Central memory CD4-positive, alpha-beta T cell (primary cell): ENCODE measurements at places on chromosomes 1 and 21.
A peak's percentile ranks its signal among the peaks of the same experiment; 100 is the strongest.

GRCh38 chr1:24362982-24363614 lies 43.9 kb downstream of the GRHL3 start:
- no peak for DNase-seq

GRCh38 chr21:45863751-45864150 lies 117.8 kb upstream of the COL6A1 start:
- no peak for DNase-seq

DNA sequence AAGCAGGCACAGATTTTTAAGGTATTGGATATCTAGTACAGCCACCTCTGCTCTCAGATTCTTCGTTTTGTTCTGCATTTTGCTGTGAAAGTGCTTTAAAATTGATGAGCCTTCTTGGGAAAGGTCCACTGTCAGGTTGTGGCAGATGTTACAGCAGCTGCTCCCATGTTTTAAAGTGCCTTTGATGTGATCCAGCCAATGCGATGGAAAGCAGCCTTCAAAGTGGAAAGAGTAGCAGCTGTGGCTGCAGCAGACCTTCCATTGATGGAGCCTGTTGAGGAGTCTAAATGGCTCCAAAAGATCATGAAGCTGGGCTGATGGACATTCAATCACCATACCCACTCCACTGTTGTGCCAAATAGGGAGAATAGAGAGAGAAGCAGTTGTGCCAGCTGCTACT lies 816.9 kb downstream of the PLA2G4A start:
- no peak for DNase-seq

GRCh38 chr1:115120296-115120695 lies 31.0 kb upstream of the TSPAN2 start:
- DNase-seq, result no peak

- DNase-seq, result no peak
Observed at GRCh38 chr21:41142051-41142795, 25.7 kb upstream of the BACE2 start.

GRCh38 chr1:30444850-30445249 lies 278.5 kb downstream of the MATN1 start:
- no peak for DNase-seq

DNA sequence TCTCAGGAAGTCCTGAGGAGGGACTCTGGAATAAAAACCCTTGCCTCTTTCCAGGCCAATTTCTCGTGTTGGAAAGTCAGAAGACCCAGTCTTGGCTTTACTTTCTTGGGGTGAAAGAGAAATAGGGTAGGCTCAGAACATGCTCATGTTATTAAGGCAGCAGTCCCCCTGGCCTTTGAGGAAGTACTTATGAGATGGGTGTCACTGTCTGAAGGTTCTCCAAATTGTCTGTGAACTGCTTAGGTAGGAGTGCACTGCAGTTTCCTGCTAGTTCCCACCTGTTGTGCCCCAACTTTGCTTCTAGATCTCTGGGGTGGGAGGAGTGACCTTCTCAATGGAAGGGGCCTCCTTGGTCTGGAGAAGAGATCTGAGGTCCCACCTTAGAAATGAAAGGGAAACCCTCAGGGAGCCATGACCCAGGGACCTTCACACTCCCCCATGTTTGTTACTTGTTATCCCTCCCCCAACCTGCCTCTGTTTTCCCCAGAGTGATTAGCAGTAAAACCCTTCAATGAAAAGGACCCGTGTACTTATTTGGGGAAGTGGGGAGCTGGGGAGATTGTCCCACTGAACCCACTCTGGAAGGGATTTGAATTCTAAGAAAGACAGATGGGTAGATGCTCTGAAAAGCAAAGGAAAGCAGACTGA lies 5.7 kb downstream of the ZNF691 start:
- DNase-seq, result no peak

- DNase-seq, result no peak
Observed at GRCh38 chr1:40919475-40920011, 57.4 kb upstream of the CITED4 start.

DNA sequence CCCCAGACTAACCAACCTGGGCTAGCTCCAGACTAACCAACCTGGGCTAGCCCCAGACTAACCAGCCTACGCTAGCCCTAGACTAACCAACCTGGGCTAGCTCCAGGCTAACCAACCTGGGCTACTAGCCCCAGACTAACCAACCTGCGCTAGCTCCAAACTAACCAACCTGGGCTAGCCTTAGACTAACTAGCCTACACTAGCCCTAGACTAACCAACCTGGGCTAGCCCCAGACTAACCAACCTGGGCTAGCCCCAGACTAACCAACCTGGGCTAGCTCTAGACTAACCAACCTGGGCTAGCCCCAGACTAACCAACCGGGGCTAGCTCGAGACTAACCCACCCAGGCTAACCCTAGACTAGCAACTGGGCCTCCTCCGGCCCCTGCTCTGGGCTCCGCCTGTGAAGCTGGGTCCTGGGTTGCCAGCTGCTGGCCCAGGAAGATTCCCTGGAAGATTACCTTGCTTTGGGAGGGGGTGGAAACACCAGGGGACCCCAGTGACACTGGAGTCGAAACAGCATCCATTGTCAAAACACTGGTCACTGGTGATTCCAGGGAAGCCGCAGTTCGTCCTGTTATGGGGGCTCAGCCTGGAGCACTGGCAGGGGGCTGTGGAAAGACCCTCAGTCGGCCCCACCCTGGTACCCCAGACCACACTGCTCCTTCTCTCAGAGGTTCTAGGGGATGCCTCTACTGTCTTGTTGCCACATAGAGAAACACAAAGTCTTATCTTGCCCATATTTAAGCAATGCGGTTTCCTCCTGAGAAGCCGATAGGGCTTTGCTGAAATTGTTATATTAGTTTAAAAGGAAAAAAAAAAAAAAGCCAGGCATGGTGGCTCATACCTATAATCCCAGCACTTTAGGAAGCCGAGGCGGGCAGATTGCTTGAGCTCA lies 1.1 kb downstream of the TFF2 start:
- no peak for DNase-seq

DNA sequence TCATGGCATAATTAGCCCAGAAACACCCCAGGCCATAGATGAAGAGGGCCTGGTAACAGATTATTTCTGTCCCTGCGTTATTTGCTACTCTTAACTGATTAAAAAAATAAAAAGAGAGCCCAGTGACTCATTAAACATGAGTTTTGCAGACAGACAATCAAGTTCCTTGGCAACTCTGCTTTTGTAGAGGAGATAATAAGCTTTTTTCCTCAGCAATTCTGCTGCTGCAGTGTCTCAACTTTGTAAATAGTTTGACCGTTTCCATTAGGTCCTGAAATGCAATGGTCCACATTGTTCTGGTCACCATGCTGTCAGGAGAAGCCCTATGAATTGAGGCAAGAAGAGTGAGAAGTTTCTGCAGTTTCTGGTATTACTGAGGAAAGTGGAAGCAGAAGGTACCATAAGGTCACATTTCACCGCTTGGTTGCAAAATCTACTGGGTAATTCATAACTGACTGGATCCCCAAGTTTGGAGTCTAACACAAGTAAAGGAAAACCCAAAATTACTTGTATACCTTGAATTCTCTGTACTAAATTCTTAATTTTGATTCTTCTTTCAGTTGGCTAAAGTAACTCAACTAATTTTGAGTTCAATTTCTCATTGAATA lies 139.5 kb downstream of the ZZZ3 start:
- no peak for DNase-seq

GRCh38 chr1:27316860-27317259 lies 5.1 kb upstream of the TMEM222 start:
- no peak for DNase-seq

GRCh38 chr1:218439541-218440295 lies 94.6 kb downstream of the TGFB2 start:
- no peak for DNase-seq

GRCh38 chr1:77802026-77802425 lies 22.6 kb downstream of the MIGA1 start:
- DNase-seq, result no peak

GRCh38 chr1:28195780-28196179 lies 19.3 kb upstream of the PTAFR start:
- DNase-seq, result no peak

GRCh38 chr1:33471416-33471815 lies 1.0 kb upstream of the ZSCAN20 start:
- DNase-seq, result no peak

DNA sequence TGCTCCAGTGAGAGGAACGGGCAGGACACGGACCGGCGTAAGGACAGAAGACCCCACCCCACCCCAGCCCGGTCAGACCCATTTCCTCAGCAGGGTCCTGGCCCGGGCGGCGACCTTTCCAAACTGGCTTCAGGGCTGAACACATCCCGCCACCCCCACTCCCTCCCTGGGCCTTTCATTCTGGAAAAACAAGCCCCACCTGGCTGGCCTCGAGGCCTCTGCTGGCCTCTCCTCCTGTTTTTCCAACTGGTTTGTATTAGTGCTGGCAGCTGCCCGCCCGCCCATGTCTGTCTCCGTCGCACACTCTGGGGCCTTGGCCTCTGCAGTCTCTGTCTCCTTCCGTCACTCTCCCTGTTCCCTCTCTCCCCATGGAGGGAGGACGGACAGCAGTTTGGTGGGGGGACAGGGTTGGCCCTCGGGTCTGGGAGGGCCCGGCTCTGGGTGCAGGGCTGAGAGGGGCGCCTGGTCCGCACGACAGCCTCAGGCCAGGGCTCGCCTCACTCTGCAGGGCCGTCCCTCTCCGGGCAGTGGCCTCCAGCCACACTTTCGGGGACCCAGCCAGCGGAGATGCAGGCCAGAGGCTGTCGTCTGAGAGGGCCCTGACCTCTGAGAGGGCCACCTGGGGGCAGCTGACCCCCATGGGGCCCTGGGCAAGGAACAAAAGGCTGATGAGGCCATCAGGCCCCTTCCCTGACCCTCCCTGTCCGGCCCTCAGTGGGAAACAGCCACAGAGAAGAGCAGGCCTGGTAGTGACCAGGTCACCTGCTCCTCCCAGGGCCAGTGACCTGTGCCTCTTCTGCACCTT lies 1.5 kb upstream of the MXRA8 start:
- DNase-seq, result no peak

GRCh38 chr1:9108056-9108665 lies 20.7 kb downstream of the GPR157 start:
- no peak for DNase-seq

DNA sequence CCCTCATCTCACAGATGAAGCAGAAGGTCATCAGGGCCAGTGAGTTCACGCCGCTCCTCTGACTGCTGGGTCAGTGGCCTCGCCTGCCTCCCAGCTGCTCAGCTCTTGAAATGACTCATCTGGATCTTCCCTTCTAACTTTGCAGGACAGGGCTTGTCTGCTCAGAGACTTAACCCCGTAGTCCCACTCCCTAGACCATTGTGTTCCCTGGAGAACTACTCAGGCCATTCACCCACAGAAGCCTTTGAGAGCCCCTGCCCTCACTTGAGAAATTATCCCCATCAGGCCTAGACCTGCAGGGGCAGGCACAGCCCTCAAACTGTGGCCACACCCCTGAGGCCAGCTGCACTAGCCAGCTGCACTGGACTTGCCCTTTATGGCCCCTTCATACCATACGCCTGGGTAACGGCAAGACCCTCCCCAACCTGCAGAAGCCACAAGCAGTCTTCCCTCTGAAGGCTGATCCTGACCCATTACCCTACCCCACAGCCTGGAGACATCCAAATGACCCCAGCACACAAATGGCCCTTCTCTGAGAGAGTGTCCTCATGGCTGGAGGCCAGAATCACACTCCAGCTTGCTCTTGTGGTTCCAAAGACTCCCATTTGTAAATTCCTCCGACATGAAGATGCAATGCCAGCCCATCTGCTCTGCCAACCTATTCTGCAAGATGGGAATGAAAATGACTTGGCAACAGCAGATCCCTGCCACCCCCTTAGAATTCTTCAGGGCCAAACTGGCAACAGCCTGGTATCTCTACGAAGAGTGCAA lies 33.2 kb downstream of the RCSD1 start:
- DNase-seq, result no peak

- DNase-seq, result no peak
Observed at GRCh38 chr21:41726970-41727783, 39.7 kb downstream of the RIPK4 start.

GRCh38 chr1:223227031-223227430 lies 84.0 kb upstream of the TLR5 start:
- DNase-seq, result no peak

- DNase-seq, result no peak
Observed at GRCh38 chr1:164855716-164856329, 296.8 kb downstream of the PBX1 start.

- DNase-seq, result no peak
Observed at GRCh38 chr1:17630048-17630830, 90.7 kb downstream of the ARHGEF10L start.

DNA sequence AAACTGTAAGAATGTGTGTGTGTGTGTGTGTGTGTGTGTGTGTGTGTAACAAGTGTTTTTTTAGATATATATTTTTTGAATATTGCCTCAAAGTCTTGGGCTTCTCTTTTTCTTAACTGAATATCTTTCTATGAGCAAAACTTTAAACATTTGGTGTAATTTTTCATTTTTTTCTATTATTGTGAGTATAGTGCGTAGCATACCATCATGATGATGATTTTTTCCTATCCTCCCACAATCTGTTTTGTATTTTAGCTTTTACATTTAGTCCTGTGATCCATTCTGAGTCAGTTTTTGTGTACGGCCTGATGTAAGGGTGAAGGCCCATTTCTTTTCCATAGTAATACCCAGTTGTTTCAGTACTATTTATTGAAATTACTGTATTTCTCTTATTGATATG lies 680.6 kb downstream of the TTLL7 start:
- no peak for DNase-seq

DNA sequence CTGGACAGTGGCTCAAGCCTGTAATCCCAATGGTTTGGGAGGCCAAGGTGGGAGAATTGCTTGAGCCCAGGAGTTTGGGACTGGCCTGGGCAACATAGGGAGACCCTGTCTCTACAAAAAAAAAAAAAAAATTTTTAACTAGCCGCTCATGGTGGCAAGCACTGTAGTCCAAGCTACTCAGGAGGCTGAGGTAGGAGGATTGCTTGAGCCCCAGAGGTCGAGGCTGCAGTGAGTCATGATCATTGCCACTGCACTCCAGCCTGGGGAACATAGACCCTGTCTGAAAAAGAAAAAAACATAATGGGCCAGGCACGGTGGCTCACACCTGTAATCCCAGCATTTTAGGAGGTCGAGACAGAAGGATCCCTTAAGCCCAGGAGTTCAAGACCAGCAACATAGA lies 5.3 kb downstream of the SPATC1L start:
- DNase-seq, result no peak

- no peak for DNase-seq
Observed at GRCh38 chr21:31616216-31616615, 43.3 kb upstream of the SOD1 start.

DNA sequence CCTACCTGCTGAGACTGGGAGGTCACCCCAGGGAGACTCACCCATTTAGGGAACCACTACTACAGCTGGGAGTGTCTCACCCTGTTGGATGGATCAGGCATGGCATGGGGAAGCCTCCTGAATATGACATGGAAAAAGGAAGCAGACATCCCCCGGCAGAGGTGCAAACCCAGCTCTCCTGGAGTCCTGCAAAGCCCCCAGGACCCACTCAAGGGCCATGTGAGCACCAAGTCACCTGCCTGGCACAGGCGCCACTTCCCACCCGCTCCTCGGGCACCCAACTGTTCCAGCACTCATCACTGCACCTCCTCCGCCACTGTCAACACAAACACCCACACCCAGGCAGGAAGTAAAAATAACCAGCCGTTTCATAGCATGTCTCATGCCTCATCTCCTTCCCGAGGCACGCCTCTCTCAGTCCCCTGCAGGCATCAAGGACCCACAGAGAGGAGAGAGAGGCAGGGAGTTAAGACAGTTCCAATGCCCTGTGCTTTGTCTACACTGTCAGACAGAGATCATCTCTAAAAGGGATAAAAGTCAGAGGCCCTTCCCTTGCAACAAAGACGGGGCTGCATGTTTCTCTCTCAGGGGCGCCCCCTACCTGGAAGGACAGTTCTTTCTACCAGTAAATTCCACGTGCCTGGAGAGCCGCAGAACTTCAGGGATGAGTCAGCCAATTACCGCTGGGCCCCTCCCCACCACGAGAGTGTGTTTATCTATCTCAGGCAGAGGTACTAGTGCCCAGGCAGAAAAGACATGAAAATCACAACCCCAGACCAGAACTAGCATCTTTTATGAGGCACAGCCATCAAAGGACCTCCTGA lies 150.1 kb upstream of the SOD1 start:
- peak; percentile 55 for DNase-seq
